Amygdala (tissue), 56 donors: ENCODE measurements at places on chromosomes 6 and 20.

GRCh38 chr6:158361961-158362669 is 49.9 kb downstream of the TULP4 start:
- DNase-seq = no peak

- DNase-seq = no peak
These were observed 66.8 kb upstream of the HMGN3 start for GRCh38 chr6:79301290-79301689.

GRCh38 chr20:55456316-55456940 is 548.9 kb downstream of the CBLN4 start:
- DNase-seq = no peak

DNA sequence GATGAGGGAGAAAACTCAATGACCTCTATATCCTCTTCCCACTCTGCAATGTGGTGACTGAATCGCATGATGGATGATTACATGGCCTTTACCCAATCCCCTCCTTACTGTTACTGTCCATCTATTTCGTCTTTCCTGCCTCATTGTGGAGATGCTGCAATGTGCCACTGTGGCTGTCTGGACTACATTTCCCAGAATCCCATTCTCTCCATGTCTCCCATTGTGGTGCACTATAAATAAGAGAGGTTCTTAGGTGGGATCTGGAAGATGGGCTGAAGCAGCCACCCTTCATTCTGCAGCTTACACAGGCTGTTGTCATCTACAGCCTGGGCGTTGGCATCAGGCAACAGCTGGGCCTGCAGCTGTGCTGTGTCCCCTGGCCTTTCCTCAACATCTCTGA is 233.6 kb downstream of the PRKN start:
- no peak for DNase-seq

GRCh38 chr20:20666359-20666758 is 46.1 kb downstream of the RALGAPA2 start:
- DNase-seq = no peak

DNA sequence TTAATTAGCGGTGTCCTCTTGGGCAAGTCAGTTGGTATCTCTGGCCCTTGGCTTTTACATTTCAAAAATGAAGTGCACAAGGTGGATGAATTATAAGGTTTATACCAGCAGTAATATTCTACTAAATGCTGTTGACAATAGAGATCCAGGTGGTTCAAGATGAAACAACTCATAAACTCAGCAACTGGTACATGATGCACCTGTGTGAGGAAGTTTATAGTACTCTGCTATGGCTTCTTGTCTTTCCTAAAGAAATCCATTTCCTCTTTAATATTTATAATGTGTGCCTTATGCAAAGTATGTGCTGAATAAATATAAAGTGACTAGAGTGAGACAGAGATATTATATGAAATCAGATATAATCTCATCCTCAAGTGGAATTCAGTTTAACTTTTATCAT is 48.5 kb downstream of the ADGRG6 start:
- no peak for DNase-seq

GRCh38 chr6:16648003-16648402 is 113.3 kb downstream of the ATXN1 start:
- no peak for DNase-seq

DNA sequence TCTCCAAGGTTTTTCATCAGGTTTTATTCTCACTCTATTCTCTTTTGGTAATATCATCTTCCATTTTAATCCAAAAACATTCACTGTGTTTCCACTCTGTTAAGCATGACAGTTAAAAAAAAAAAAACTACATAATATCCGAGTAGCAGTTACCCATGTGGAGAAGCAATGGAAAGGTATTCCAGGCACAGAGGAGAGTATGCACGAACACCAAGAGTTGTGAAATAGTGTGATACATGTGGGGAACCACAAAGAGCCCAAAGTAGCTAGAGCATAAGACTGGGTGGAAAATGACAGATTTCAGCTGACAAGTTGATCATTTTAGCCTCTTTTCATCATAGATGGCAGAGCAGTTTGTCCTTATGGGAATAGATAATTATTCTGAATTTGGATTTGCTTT is 19.9 kb upstream of the FBXL4 start:
- no peak for DNase-seq

DNA sequence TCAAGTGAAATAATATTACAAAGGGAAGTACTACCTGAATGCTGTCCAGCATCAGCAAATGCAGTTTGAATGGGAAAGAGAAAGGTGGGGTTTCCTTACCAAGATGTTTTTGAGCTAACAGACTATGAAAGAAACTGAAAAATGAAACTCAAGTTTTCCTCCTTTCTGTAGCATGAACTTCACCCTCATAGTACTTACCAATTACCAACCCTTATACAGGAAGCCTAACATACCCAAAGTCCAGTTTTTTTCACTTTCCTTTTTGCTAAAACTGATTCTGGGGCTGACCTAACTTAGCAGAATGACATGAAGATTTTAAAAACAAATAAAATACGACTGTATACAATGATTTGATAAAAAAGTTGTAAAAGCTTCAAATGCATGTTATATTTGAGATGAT is 5.2 kb downstream of the ZNFX1 start:
- DNase-seq = no peak

GRCh38 chr20:44231713-44232468 is 15.2 kb upstream of the GDAP1L1 start:
- DNase-seq = no peak

GRCh38 chr6:138692058-138692977 is 81.3 kb upstream of the CCDC28A start:
- DNase-seq = peak; percentile 44

DNA sequence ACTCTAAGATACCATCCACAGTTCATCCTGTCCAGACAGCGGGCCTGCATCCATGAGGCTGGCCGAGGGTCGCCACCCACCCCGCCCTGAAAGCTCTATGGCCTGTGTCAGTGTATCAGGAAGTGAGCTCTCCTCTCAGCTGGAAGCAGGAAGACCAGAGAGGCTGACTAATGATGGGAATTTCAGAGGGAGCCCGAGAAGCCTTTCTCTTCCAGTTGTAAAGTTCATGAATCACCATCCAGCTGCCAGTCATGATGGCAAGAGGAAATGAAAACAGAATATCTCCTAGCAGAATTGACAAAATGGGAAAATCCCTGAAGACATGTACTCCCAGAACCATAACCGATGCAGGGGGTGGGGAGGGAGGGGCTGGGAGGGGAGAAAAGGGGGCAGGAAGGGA is 109.6 kb upstream of the RPS6KA2 start:
- DNase-seq = no peak

- no peak for DNase-seq
These were observed 6.7 kb downstream of the CLPSL1 start for GRCh38 chr6:35787266-35788218.

- DNase-seq = no peak
These were observed 79.4 kb upstream of the NRN1 start for GRCh38 chr6:6085928-6086668.

- no peak for DNase-seq
These were observed 5.4 kb upstream of the FAM83D start for GRCh38 chr20:38920851-38921250.

GRCh38 chr6:16630026-16630643 is 131.1 kb downstream of the ATXN1 start:
- DNase-seq = no peak

DNA sequence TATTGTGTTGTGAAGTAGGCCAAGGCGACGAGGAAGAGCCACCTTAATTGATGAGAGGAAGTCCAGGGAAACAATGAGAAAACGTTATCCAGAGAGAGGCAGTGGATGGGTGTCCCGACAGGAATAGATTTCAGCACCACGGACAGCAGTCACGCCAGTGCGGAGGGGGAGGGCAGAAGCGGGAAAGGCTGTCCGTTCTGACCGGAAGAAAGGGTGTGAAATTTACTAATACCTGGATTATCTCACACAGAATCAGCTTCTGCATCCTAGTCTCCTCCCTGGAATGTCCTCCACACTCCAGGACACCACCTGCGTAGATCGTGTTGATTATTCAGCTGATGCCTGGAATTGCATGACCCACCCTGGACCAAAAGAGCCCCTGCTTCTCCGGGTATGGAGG is 7.4 kb upstream of the BPIFA3 start:
- peak; percentile 54 for DNase-seq

GRCh38 chr6:157152556-157152955 is 170.8 kb downstream of the TMEM242 start:
- DNase-seq = no peak

DNA sequence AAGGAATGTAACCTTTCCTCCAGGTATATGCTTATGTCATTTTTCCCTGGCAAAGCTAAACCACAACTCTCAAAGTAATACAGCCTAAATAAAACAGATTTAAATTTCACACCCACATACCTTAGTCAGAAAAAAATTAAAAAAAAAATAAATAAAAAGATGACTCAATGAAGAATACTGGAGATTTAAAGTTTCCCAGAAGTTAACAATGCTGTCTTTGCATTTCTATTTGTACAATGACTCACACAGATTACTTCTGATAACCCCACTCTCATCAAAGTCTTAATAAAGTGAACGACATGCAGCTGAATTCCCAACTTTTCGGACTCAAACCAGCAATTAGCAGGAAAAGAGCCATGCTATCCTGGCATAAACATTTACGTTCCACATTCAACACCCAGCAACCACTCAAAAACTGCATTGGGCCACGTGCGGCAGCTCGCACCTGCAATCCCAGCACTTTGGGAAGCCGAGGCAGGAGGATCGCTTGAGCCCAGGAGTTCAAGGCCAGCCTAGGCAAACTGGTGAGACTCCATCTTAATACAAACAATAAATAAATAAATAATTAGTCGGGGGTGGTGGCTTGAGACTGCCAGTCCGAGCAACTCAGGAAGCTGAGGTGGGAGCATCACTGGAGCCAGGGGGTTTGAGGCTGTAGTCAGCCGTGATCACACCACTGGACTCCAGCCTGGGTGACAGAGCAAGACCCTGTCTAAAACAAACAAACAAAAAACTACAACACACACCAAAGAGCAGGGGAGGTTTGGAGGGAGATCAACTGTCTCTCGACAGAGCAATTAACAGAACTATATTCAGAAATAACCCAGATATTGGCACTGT is 130.5 kb downstream of the WDR27 start:
- DNase-seq = no peak

- no peak for DNase-seq
These were observed 128.5 kb downstream of the HFE start for GRCh38 chr6:26215585-26216358.

- DNase-seq = peak; percentile 89
These were observed 2.0 kb downstream of the COL9A3 start for GRCh38 chr20:62818592-62819493.

- no peak for DNase-seq
These were observed 114.6 kb downstream of the VEGFA start for GRCh38 chr6:43884652-43885022.

- DNase-seq = no peak
These were observed 312.9 kb downstream of the GJA1 start for GRCh38 chr6:121748376-121748775.

DNA sequence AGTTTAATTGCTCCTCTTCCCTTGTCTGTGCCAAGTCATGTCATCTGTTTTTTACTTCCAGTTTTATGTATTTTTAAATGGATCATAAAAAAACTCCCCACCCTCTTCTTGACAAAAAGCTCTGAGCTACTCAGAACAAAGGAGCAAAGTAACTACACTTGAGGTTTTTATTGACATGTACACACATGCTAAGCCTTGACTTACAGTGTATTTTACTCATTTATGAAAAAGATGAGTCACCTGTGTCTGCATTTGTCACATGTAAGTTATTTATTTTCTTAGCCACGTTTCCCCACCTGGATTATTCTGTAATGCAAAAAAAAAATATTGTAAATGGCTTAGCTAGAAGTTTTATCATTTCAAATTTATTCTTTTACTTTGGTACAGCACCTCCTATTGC is 628.8 kb upstream of the SLC35B3 start:
- no peak for DNase-seq

GRCh38 chr20:59412181-59412580 is 111.8 kb downstream of the EDN3 start:
- DNase-seq = no peak

DNA sequence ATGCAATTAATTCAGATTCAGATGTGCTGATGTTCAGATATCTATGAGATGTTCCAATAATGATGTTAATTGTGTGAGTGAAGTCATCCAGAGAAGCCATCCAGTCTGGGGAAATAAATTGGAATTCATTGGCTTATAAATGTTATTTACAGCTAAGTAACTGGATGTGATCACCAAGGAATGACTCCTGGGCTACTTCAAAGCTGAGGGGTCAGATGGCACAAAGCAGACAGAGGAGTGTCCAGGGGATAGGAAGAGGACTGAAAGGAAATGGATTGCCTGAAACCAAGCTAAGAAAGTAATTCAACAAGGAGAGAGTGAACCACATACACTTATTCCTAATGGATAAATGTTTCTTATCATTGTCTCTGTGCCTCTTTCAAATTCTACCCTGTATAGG is 4.5 kb upstream of the MLIP start:
- no peak for DNase-seq

DNA sequence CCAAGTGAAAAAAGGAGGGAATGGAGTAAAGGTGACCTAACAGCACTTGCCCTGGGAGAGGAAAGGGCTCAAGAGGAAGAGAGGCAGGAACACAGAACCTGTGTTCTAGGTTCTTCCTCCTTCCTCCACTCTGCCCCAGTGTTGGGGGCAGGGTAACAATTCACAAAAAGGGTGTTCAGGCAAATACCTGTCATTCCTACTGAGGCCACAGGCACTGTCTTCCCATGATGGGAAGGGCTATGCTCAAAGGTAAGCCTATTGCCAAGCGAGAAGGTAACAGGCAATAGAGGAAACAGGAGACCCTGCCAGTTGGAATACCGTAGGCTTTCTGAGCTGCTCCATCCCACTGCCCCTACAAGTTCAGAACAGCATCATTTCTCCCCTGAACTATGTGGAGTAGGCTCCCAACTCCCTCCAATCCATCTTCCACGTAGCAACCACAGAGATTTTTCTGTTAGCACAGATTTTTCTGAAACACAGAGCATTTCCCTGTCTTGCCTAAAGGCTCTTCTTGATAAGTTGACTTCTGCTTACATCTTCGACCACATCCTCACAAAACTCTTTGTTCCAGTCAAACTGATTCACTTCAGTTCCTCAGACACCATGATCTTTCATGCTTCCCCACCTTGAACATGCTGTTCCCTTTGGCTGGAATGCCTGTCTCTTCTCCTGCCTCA is 2.7 kb downstream of the AGPAT1 start:
- DNase-seq = no peak

- DNase-seq = no peak
These were observed 53.6 kb downstream of the CDC40 start for GRCh38 chr6:110233770-110234374.

- DNase-seq = no peak
These were observed 129.9 kb downstream of the MRPL14 start for GRCh38 chr6:43997345-43997677.

GRCh38 chr20:57198132-57199072 is 68.0 kb downstream of the BMP7 start:
- DNase-seq = no peak

- DNase-seq = no peak
These were observed 4.3 kb downstream of the VSX1 start for GRCh38 chr20:25077610-25078169.

- DNase-seq = no peak
These were observed 67.7 kb downstream of the SYCP2L start for GRCh38 chr6:10954590-10955010.
